ENCODE measurements at places on chromosomes 3 and 15.

GRCh38 chr3:180093535-180093934 lies 56.8 kb upstream of the PEX5L start:
- DNase-seq: no peak

DNA sequence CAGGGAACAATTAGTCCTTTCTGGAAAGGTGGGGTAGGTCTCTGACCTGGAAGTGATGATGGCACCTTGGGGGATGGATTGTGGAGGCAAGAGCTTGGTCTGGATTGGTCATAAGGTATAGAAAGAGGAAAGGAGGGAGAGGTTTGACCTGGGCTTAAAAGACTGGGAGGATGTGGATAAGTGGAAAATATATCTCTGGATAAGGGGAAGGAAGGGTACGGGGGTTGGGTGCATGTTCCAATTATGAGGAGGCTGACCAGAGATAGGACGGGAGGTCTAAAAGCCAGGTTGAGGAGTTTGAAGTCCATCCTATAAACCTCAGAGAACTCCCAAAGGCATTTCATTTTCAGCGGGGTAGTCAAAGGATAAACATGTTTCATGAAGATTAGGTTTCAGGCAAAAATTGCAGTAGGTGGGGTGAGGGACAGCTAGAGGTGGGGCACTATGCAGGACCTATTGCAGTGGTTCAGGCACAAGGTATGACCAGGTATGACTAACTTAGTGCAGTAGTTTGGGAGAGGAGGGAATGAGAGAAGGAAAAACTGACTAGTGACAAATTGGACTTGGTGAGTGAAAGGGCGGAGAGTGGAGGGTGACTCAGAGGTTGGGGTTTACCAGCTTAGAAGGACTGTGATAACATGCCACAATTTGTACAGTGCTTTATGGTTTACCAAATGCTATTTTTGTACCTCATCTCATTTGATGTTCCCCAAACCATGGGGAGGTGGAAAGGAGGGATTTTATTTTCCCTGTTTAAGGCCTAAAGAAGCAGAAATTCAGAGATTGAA lies 10.7 kb downstream of the PDE8A start:
- no peak for DNase-seq

DNA sequence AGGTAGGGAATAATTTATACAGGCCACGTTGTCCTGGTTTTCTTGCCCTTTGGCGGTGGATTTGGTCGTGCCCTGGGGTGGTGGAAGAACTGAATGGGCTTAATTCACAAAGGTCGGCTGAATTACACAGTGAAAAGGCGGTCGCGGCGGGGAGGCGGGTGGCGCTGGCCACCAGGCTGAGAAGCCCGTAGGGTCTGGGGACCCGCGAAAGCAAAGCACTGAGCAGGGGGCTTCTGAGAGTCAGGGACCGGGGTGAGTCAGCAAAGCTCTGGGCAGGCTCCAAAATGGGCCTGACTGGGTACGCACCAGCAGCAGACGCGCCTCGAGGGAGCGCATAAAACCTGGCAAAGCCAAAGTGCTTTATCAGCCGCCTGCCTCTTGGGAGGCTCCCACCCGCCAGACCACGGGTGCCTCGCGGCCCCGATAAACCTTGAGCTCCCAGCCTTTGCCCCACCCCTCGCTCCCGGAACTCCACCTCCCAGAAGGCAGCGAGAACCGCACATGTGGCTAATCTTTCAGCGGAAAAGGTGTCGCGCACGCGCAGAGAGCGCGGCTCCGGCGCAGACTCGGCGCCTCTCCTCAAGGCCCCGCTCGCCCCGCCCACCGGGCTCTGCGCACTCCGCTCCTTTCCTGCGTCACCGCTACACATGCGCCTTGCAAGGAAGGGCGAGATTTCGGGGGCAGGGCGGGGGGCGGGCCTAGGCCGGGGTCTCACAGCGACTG lies 377 bp upstream of the ABCF3 start:
- DNase-seq: peak; percentile 97

GRCh38 chr3:42166214-42166613 lies 75.1 kb downstream of the TRAK1 start:
- no peak for DNase-seq

DNA sequence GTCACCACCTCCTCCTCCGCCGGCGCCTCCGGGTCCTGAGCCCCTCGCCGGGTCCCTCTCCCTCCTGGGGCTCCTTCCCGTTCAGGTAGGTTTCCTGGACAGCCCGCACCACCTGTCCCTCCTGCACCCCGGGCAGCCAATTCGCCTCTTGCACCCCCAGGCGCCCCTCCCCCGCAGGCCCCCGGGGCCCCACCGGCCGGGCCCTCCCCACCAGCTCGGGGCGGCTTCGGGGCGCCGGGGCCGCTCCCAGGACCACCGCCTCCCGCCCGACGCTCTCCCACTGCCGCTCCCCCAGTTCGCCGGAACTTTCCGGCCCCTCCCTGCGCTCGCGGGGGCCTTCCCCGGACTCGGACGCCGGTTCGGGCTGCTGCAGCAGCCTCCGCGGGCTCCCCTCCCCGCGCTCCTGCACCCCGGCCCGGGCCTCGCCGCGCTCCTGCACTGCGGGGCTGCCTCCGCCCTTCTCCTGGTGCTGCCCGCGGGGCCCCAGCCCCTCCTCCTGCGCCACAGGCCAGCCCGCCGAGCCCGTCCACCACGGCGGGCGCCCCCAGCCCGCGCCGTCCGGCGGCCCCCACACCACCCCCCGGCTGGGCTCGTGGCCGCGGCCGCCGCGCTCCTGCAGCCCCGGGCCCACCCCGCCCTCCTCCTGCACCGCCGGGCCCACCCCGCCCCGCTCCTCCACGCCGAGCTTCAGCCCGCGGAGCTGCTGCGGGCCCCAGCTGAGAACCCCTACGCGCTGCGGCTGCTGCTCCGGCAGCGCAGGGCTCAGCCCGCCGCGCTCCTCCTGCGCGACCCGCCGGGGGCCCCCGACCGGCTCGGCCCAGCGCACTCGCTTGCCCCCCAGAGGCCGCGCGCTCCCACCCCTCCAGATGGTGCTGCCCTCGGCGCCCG lies 587 bp upstream of the TNK2 start:
- DNase-seq: no peak

- no peak for DNase-seq
Observed at GRCh38 chr3:33391255-33391995, 48.8 kb downstream of the UBP1 start.

DNA sequence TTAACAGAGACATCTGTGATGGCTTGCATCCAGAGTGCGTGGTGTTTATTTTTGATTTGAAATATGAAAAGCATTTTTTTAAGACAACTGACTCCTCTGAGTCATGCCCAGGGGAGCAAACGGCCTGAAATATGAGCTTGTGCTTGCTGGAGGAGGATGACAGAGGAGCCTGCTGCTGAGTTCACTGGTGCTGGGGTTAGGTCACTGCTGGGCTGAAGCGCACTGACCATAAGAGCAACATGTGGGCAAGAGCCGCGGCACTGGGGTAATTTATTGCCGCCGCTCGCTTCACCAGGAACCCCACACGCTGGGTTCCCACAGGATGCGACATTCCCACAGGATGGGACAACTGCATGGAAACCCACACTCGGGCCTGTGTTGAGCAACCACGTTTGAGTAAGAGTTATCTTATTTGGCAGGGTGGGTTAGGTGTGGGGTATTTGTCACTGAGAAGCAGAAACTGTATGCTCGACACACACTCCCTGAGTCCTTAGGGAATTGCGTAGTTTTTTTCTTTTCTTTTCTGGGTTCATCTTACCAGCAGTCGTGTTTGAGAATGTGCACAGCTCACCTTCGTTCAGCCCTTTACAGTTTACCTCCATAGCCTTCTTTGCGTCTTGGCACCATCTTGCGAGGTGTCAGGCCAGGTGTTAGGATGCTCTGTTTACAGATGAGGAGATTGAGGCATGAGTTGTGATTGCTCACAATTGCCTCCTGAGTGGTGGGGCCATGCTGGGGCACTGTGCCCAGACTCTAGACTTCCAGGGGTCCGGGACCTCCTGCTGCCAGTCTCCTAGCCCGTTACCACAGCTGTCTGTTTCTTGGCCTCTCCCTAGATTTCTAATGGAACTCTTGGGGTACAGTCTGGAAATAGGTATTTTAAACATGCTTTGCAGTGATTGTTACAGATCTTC lies 60.4 kb downstream of the SMAD3 start:
- DNase-seq: peak; percentile 93

GRCh38 chr15:69161878-69162213 lies 1.4 kb downstream of the GLCE start:
- DNase-seq: no peak

- DNase-seq: no peak
Observed at GRCh38 chr3:177530908-177531307, 333.6 kb upstream of the TBL1XR1 start.

DNA sequence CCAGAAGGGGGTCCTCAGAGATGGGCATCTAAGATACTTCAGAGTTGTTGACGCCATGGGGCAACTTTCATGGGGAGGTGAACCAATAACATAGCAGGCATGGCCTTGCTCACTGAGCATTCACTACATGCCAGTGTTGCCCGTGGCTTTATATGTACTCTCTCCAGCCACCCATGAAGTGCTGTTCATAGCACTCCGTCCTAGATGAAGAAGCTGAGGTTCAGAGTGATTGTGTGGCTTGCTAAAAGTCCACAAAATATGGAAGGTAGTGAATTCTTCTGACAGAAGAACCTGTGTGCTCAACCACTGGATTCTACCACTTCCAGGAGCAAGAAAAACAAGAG lies 9.8 kb upstream of the SEMA4B start:
- DNase-seq: no peak

DNA sequence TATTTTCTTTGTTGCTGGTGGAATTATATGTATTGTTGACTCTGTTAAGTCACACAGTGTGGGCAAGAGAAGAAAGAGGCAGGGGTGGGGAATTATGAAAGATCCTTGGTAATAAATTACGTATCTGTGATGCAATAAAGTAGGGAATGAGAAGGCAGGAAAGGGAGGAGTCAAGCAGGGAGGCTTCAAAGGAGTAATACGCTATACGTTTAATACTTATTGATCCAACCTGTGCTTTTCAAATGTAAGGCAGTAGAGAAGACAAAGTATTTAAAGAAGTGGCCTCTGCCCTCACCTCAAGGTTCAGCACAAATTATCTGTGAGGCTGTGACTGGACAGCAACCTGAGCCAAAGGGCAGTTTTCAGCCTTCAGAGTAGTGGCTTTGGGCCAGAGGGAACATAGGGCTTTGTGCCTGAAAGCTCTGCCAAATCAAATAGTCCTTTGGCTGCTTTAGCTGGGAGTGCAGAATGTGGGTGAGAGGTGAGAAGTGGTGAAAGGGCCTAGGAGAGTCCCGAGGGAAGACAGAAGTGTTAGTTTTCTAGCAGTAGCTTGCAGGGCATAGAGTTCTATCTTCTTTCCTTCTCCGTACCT lies 1.2 kb upstream of the PLIN1 start:
- no peak for DNase-seq

DNA sequence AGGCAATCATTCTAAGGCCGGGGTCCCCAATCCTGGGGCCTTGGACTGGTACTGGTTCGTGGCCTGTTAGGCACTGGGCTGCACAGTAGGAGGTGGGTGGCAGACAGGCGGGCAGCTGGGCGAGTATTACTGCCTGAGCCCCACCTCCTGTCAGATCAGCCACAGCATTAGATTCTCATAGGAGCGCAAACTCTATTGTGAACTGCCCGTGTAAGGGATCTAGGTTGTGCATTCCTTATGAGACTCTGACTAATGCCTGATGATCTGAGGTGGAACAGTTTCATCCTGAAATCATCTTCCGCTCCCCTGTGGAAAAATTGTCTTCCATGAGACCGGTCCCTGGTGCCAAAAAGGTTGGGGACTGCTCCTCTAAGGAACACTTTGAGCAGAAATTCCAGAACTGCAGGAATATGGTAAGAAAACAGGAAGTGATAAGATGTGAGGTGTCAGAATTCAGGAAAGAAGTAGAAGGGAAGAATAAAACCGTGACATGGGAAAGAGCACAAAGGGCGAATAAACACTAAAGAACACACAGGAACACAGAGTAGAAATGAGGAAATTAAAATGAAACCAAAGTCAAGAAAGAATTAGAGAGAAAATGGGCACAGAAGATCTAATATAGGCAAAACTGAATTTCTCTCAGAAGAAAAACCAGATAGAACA lies 57.6 kb downstream of the PDCD6IP start:
- DNase-seq: no peak

Data from fibroblast of skin of left quadriceps (primary cell).